ENCODE measurements at places on chromosomes 12 and 14. TPM values are rescaled to one million over a fixed set of nuclear protein-coding genes. Genes with fewer than 3 reads are reported as not detected.

The NTN4 gene
- 4.3 TPM for total RNA-seq

The TMEM120B gene
- total RNA-seq = 20.5 TPM

DNA sequence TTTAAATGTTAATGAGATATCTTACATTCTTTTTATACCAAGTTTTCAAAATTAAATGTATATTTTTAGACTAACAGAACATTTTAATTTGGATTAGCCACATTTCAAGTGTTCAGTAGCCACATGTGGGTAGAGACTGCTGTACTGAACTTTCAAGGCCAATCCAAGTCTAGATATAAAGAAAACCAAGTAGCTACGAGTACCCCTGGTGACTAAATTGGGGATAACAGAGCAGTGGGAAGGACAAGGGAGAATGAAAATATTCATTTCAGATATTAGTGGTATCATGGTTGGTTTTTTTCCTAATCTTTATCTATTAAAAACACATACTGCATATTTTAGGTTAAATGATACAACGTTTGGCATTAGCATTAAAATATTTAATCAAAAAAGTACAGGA, 69.4 kb upstream of the RHOJ start:
- no peak for DNase-seq

DNA sequence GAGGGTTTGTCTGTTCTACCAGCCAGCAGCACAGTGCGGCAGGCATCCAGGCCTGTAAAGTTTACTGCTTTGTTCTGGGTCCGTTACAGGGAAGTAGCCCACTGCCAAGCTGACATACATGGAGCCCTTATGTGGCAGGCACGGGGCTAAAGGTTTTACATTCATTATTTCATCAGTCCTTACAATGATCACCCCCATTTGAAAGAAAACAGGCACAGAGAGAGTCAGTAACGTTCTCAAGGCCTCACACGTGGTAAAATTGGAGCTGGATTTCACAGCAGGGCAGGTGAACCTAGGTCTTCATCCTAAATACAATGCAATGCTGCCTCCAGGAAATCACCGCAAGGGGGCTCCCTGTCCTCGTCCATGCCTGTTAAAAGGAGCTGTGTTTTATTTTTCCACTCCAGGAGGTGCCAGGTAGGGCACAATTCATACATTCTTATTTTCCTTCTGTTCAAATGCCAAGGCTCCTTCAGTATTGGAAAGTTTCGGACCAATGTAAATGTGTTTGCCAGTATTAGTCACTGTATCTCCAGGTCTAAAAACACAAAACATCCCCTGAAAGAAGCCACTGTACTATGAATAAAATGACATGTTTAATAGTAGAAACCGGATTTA, 172.2 kb upstream of the GZMB start:
- DNase-seq = no peak

DNA sequence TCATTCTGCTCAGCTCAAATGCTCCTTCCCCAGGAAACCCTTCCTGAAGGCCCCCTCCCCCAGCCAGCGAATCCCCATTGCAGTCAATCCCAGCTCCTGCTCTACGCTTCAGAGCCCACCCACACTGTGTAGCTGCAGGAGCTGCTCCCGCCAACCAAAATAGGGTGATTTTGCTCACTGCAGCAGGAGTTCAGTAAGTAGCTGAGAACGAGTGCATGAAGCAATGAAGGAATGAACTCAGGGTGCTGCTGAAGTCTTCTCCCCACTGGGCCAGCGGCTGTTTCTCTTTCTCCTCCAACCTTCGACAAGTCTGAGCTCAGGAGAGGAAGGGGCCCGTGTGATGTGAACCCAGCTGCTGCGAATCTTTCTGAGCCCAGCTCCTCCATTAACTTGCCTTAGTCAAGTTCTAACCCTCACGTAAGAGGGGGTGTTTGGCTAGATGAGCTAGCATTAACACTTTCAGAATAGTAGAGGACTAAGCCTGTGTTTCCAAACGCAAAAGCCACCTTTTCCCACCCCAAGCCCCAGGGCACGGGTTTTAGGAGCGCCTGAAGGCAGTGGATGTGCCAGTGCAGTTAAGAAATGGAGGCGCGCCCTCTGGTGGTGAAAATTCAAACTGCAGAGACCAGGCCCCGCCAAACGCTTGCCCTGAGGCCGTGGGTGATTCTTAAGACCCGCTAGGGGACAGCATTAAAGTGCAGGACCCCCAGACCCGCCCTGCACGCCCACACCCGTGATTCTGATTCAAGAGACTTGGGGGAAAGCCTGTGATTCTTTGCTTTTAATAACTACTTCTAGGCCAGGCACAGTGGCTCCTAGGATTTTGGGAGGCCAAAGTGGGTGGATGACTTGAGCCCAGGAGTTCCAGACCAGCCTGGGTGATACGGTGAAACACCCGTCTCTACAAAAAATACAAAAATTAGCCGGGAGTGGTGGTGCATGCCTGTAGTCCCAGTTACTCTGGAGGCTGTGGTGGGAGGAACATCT, 11.9 kb upstream of the SERPINA4 start:
- DNase-seq = peak; percentile 28

Measured in HCT116 (cell line).